ENCODE measurements at places on chromosomes 4 and X.

DNA sequence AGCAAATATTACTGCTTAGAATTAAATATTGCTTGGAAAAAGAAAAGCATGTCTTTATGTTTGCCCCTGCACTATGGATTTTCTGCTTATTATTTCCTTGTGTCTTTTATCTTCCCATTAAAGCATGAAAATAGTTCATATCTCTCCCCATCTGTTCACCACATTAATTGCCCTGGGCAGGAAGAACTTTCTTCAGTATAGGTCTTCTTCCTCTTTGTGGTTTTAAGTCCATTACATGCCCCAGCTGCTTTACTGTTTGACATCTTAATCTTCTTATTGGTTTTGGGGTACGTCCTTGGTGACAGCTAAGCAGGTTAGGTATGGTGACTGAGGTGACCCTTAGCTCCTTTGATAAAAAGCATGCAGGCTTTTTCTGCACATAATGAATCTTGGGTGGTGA, 157.3 kb downstream of the AASDH start:
- DNase-seq: no peak

DNA sequence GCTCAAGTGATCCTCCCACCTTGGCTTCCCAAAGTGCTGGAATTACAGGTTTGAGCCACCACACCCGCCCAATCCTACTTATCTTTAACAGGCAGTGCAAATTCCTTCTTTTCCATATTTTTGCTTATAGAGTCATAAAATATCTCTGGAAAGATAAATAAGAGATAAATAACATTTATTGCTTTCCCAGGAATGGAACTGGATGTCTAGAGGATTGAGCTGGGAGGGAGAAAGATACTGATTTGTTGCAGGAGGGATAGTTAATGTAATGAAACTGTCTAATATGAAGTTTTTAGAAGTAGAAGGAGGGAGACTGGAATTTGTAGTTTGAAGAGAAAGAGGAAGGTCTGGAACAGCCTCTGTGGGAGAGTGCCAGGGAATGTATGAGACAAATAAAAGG, 20.2 kb downstream of the ITGB1BP2 start:
- DNase-seq: no peak

GRCh38 chr4:140793291-140793690, 37.1 kb upstream of the TBC1D9 start:
- no peak for DNase-seq

DNA sequence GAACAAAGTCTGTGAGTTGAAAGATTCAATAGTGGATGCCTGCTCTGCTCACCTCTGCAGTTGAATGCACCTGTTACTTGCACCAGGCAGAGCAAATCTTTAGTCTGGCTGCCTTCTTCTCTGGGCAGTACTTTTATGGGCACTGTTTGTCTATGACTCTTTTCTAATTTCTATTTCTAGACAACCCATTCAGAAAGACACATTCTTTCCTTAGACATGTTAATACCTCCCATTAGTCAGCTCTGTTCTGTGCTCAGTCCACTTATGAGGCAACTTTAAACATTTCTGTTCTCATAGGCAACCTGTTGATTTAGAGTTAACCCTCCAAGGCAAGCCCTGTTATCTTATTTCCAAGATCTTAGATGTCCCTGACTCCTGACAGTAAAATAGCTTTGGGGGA, 108.9 kb downstream of the SYNPO2 start:
- DNase-seq: no peak

GRCh38 chr4:105356194-105356593, 117.7 kb downstream of the PPA2 start:
- no peak for DNase-seq

GRCh38 chrX:39556056-39556455, 541.7 kb downstream of the BCOR start:
- no peak for DNase-seq

DNA sequence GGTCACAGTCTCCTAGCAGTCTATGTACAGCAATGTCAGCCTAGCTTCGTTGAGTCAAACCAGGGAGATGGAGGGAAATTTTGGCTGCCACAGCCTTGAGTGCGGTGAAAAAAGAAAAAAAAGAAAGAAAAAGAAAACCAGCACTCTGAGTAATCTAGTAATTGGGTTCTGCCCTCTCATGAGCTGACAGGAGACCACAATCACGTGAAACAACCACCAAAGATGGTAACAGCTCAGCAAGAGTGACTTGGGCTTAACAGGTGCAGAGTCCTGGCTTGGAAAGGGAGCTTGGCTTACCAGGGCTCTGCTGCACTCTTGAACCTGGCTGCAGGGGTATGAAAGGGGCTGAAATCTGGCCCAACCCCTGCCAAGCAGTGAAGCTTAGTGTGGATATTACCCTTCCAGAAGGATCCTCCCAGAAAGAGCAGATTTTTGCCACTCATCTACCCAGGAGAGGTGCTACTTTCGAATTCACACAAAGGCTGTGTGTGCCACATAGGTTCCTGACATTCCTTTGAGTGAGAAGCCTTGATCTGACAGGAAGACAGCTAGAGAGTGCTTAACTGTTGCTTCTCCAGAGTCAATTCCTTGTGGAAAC, 350.3 kb downstream of the PTTG2 start:
- no peak for DNase-seq

- no peak for DNase-seq
These were observed 249.5 kb downstream of the BCOR start for GRCh38 chrX:39848243-39848642.

DNA sequence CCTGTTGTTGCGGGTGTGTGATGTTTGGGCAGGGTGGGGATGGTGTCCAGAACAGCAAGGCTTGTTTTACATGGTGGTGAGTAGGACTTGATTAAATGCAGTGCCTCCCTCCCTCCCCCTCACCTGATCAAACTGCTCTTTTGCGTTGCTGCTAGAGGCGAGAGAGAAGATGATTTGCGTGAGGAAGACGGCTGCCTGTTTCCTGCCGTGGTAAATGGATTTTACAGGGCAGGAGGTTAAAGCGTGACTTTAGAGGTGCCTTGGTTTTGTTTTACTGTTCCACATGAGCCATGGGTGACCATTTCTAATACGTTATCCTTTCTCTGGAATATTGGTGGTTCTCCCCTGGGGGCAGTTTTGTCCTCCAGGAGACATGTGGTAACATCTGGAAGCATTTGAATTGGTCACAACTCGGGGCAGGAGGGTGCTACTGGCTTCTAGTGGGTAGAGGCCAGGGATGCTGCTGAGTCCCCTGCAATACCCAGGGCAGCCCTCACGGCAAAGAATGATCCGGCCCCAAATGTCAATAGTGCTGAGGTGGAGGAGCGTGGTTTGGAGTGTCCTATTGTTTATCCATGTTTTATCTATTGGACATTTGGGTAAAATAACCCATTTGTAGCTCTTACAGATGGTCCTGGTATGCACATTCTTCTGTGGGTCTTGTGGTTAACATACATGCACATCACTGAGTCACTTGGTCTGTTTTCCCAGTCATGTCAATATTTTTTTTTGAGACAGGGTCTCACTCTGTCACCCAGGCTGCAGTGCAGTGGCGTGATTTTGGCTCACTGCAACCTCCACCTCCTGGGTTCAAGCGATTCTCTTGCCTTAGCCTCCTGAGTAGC, 73.7 kb downstream of the SHROOM2 start:
- no peak for DNase-seq

DNA sequence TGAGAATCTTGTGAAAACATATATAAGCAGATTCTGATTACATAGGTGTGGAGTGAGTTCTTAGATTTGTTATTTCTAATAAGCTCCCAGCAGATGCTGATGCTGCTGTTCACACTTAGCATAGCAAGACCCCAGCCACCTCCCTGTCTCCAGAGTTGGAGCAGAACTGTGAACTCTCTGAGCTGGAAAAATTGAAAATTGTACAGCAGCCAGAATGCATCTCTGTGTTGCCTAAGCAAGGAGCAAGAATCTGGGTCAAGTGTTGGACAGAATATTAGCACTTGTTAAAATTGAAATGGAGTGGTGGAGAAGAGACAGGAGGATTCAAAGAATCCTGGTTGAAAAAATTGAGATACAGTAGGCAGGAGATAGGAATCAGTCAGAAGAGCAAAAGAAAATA, 146.6 kb upstream of the FAM47C start:
- no peak for DNase-seq

- no peak for DNase-seq
These were observed 37.8 kb upstream of the PSAPL1 start for GRCh38 chr4:7472442-7473013.

- no peak for DNase-seq
These were observed 111.7 kb downstream of the RNF150 start for GRCh38 chr4:141021397-141022110.

- no peak for DNase-seq
These were observed 27.8 kb downstream of the BMP2K start for GRCh38 chr4:78803983-78804382.

- DNase-seq: no peak
These were observed 35.9 kb upstream of the MSANTD1 start for GRCh38 chr4:3213106-3213425.

GRCh38 chr4:74304095-74304625, 4.1 kb upstream of the EPGN start:
- DNase-seq: no peak

Measured in kidney glomerular epithelial cell (primary cell).